ENCODE measurements at places on chromosomes 2 and 18. TPM values are rescaled to one million over a fixed set of nuclear protein-coding genes. Genes with fewer than 3 reads are reported as not detected.

DNA sequence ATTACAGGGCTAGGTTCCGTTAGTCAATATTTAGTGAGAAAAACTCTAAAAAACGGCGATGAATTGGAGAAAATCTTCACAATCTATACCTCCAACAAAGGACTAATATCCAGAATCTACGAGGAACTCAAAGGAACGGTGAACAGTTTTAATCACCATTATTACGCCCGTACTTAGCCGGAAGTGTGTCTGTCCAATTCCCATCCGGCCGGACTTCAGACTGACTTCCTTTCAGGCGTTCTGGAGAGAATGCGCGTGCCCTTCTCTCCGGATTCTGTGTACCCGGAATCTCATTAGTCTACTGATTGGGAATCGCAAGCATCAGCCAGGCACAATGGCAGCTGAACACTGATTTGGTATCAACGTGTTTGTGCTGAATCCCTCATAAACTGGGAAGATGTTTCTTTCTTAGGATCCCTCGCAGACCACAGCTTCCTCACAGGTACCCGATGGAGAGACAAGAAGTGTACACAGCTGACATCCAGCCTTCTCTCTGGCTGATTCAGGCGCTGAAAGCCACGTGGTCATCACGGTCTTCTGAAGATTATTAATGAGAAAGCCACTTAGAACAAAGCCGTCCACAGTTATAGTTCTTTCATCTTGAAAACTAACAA, 239.9 kb downstream of the ZNF516 start:
- ATAC-seq = no peak

DNA sequence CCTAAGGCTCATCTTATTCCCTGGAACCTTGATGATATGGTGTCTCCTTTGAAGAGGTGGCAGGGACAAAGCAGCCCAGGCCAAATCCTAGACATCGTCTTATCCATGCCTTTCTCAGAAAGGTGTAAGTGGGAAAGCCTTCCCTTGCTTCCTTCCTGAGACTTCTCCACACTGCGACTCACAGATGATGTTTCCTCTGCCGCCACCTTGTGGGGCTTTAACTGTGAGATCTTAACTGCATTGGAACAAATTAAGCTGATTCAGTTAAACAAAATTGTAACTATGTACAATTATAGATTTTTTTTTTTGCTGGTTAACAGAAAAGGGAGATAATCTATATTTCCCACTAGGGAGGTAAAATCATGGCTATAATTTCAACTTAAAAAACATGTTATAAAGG, 10.0 kb upstream of the GCA start:
- peak; percentile 44 for ATAC-seq

GRCh38 chr18:65750389-65751154, at the start of gene CDH7:
TSS of gene CDH7 (plus strand) at chr18:65751012. CDS start at chr18:65762843, 11,831 bp downstream.
- ATAC-seq = no peak

- no peak for ATAC-seq
Measured at GRCh38 chr2:15642011-15642814, 50.5 kb downstream of the DDX1 start.

- peak; percentile 61 for ATAC-seq
Measured at GRCh38 chr2:174688079-174688478, 76.2 kb downstream of the CHRNA1 start.

DNA sequence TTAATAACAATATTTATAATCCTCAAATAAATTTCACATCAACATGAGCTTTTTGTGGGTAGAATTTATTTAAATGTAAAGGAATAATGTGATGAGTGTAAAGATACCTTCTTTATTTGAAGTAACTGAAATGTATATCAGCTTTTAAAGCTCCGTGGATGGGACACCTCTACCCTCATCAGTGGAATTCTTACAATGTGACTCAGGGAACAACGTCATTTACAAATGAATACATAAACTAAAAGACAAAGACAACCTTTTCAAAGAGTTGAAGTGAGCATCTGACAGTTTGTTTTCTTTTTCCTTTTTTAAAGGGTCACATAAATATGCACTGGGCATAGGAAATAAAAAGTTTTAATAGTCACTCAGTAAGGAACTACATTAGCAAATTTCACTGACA, 1127.0 kb upstream of the CRIM1 start:
- no peak for ATAC-seq

The AGBL5 gene
- total RNA-seq = 13.1 TPM

GRCh38 chr18:62399781-62400308, 74.7 kb downstream of the TNFRSF11A start:
- ATAC-seq = peak; percentile 23

The PLA2R1 gene
- 0.02 TPM for total RNA-seq

The CD207 gene
- not detected for total RNA-seq

DNA sequence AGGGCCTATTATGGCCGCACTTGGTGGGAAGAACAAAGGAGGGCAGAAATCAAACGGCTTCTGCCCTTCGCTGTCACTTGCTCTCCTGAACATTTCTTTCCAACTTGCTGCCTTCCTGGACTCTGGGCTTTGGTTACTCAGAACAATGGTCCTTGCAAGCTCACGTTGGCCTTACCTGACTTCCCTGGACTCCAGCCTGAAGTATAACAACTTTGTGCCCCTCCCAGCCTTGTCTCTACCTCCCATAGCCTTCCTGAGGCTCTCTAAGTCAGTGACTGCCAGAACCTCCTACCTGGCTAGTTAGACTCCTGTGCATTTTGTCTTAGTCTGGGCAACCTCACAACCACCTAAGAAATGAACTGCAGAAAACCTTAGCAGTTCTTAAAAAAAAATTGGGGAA, 30.2 kb upstream of the ITPRID2 start:
- no peak for ATAC-seq

- ATAC-seq = no peak
Measured at GRCh38 chr2:96584017-96584416, 47.5 kb downstream of the ARID5A start.

- ATAC-seq = peak; percentile 43
Measured at GRCh38 chr2:100242891-100243619, 79.2 kb downstream of the LONRF2 start.

The SMAD7 gene
- 23.4 TPM for total RNA-seq

GRCh38 chr2:3633089-3633981, 24.7 kb upstream of the ALLC start:
- ATAC-seq = no peak

- no peak for ATAC-seq
Measured at GRCh38 chr2:40276076-40276475, 175.8 kb downstream of the SLC8A1 start.

DNA sequence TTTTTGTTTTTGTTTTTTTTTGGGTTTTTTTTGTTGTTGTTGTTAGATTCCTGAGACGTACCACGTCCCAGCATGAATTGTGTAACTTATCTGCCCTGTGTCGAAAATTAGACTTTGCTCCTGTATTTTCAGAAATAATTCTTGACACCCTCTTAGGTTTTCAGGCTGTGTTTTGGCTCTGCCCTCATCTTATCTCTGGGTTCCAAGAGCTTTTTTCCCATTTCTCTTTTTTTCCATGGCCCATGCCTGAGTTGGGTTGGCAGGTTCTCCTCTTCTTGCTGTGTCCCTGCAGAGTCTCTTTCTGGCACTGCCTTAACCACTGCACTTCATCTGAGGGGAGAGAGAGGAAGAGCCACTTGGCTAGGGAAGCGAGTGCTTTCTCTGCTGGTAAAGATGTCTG, 42.4 kb downstream of the CTIF start:
- no peak for ATAC-seq

DNA sequence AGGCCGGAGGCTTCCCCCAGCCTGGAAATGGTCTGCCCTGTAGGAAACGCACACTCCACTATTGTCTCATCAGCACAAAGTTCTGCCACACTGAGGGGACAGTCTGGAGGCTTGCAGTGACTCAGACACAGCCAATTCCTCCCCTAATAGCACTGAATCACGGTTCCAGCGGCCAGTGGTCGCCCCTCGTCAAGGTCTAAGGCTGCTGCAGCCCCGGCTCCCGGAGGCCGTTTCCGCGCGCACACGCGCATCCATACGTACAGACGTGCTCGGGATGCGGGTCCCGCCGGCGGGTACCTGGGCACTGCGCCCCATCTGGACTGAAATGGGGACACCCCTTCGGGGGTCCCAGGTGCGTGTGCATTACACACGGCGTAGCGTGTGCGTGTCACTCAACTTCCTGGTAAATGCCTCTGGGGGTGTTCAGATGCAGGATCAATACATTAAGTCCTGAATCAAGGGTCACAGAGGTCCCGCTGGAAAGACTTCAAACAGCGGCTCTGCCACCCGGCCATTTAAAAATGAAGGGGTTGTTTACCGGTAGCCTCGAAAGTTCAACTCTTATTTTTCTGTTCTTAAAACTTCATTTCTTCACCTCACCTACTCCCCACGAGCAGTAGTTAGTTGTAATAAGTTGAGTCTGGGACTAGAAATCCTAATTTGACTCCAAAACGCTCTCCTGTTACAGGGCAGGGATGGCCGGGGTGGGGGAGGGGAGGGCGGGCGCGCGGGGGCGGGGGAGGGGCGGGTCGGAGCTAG, 572 bp upstream of the ZNF516 start:
- ATAC-seq = peak; percentile 39

The STPG4 gene
- total RNA-seq = 0.50 TPM

- ATAC-seq = no peak
Measured at GRCh38 chr2:137981112-137981656, 16.9 kb downstream of the HNMT start.

- peak; percentile 51 for ATAC-seq
Measured at GRCh38 chr2:102166189-102166845, 20.5 kb upstream of the IL1RL2 start.

The SKA1 gene
- 42.9 TPM for total RNA-seq

The IGFBP5 gene
- total RNA-seq = not detected

GRCh38 chr2:147405651-147406050, 439.2 kb upstream of the ACVR2A start:
- ATAC-seq = no peak

DNA sequence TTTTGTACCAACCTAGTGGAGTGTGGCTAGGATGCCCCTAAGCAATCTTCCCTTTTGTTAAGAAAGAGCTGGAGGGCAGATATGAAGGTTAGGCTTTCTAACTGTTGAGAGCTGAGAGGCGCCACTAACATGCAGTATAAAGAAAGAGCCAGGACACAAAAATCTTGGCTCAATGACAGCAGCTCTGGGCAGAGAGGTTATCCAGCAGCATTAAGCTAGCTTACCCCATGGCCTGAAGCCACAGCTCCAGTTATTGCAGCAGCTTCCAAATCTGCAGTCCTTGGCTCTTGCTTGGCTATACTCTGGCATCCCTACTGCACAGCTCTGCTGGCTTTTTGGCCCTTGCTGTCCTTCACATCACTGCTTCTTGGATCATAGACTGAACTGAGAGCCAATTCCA, 213.4 kb downstream of the GPD2 start:
- ATAC-seq = no peak

The ANKRD29 gene
- not detected for total RNA-seq

DNA sequence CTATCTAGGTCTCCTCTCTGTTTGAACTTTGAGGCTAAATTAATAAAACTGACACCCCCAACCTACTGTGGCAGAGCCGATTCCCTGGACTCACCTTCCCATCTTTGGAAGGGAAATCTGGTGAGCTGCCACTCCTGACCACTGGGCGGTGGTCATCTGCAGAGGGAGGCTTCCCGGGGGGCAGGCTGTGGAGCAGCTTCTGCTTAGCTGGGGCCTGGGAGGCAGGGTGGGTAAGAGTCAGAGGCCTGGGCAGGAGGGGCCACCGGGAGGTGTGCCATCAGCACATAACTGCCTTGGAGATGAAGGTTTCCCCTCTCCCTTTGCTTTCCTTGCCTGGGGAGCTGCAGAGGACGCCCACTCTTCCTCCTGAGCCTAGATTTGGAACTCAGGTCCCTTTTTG, 2.3 kb upstream of the NPPC start:
- ATAC-seq = no peak

- ATAC-seq = no peak
Measured at GRCh38 chr2:51657849-51658248, 625.9 kb upstream of the NRXN1 start.

The CCDC68 gene
- 0.17 TPM for total RNA-seq

DNA sequence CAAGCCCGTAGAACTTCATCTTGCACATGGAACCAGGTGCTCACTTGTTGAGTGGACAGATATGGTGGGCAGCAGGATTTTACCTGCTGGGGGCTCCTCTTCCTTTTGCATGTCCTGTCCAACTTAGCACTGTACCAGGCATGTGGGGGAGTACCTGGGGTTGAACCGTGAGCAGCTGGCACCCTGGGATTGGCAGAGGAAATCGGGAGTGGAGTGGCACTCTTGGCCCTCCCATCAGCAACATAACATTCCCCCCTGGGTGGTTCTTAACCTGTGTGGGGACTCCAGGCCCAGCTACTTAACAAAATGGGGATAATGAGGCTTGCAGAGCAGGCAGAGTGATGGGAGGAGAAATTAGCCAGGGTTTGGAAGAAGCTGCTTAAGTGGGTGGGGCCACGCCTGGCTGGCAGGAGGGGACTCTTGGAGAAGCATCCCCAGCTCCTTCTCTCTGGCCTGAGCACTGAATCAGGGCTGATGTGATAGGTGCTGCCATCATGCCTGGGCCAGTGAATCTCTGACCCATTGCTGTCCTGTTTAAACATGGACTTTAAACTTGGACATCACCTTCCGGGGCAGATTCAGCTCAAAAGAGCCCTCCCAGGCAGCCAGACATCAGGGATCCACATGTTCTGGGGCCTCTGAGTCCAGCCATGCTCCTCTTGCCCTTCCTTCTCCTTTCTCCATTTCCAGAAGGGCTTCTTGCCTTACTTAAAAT, 15.5 kb downstream of the FOSL2 start:
- no peak for ATAC-seq

The UCN gene
- 1.7 TPM for total RNA-seq

- ATAC-seq = no peak
Measured at GRCh38 chr18:49815927-49816326, 2.6 kb upstream of the ACAA2 start.

The C2orf80 gene
- total RNA-seq = not detected

- ATAC-seq = no peak
Measured at GRCh38 chr2:225670111-225670974, 270.8 kb downstream of the NYAP2 start.

GRCh38 chr2:188572592-188572991, 280.9 kb downstream of the GULP1 start:
- ATAC-seq = no peak
